ENCODE measurements at places on chromosomes 2 and 18. TPM values are rescaled to one million over a fixed set of nuclear protein-coding genes. Genes with fewer than 3 reads are reported as not detected.
A peak's percentile ranks its signal among the peaks of the same experiment; 100 is the strongest.

- DNase-seq: no peak
Measured at GRCh38 chr2:172968061-172968469, 107.6 kb upstream of the MAP3K20 start.

GRCh38 chr2:48345176-48345575 is 184.8 kb upstream of the STON1 start:
- no peak for DNase-seq

SRD5A2 gene
- polyA plus RNA-seq: 0.04 TPM

- peak; percentile 67 for DNase-seq
Measured at GRCh38 chr18:33839452-33840211, 261.6 kb downstream of the ASXL3 start.

TP53I3 gene
- polyA plus RNA-seq: 31.7 TPM

DNER gene
- 1.2 TPM for polyA plus RNA-seq

DNA sequence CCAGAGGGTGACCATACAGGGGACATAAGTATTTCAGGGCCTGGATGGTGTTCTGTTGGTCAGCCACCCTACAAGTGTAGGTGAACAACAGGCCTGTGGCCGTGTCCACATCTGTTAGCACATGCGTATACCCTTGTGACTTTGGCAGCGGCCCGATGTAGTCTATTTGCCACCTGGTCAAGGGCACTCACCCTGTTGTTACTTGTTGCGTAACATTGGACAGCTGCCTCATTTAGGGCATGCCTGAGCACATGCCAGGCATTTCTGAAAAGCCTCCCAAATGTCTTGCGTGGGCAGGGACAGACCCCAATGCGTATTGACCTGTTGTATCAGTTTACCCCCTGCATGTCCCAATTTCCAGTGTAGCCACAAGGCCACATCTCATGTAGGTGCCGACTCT is 235.0 kb downstream of the MBD5 start:
- DNase-seq: no peak

DNA sequence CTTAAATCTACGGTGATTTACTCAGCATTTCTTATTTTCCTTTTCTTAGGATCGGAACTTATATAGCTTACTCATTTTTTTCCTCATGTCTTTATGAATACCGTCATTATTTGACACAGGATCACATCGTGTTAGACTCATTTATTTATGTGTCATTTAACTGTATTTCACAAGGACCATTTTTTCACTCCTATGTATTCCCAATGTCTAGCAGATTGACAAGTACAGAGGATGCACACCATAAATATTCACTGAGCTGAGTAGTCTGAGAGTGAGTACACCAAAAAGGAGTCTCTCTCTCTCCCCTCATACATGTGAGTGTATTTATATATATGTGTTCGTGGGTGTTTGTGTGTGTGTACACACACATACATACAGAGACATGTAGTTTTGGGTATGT is 573.5 kb downstream of the RNF144A start:
- DNase-seq: no peak

SYT4 gene
- polyA plus RNA-seq: not detected

DNA sequence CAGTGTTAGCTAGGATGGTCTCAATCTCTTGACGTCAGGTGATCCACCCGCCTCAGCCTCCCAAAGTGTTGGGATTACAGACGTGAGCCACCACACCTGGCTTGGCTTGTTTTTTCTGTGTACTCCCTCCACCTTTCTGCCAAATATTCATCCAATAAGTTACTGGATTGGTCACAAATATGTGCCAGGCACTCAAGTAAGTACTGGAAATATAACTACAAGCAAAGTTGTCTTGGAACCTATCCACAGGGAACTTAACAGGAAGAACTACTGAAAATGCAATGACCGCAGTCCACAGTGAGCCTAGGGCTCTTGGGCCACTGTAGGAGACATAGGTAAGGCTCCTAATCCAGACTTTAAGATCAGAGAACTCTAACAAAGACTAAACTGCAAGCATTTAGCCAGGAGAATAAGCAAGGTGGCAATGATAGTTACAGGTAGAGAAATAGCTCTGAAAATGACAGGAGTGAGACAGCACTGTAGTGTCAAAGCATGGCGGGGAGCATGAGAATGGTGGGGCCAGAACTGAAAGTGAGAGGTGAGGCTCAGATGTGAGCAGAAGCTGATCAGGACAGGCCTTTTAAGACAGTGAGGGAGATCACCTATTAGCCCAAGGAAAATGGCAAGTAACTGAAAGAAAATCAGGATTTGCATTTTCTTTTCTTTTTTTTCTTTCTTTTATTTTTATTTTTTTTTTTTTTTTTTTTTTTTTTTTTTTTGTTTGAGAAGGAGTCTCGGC is 252.1 kb downstream of the RBM43 start:
- no peak for DNase-seq

- DNase-seq: no peak
Measured at GRCh38 chr2:47086054-47086471, 69.0 kb downstream of the STPG4 start.

STARD7 gene
- 116 TPM for polyA plus RNA-seq

- DNase-seq: no peak
Measured at GRCh38 chr2:208546860-208547650, 140.5 kb downstream of the PTH2R start.

ASB18 gene
- 5.2 TPM for polyA plus RNA-seq

DNA sequence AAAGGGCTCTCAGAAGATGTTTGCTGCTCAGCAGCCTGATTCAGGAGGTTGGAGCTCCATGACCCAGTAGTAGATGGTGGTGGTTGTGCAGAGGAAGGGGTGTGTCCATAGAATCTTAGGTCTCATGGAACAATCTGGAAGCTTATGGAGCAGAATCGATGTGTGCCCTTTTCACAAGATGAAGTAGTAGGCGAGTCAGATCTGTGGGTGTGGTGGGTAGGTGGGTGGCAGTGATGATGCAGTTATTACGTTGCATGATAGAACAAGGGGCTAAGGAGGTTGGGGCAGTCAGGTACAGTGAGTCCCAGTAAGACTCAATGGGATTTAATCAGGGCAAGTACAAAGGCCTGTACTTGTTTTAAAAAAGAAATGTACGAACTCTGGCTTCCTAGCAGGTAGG is 9.1 kb downstream of the TET3 start:
- DNase-seq: no peak
